ENCODE measurements at places on chromosomes 5 and 9. TPM values are rescaled to one million over a fixed set of nuclear protein-coding genes. Genes with fewer than 3 reads are reported as not detected.

The IL13 gene
- total RNA-seq: not detected

DNA sequence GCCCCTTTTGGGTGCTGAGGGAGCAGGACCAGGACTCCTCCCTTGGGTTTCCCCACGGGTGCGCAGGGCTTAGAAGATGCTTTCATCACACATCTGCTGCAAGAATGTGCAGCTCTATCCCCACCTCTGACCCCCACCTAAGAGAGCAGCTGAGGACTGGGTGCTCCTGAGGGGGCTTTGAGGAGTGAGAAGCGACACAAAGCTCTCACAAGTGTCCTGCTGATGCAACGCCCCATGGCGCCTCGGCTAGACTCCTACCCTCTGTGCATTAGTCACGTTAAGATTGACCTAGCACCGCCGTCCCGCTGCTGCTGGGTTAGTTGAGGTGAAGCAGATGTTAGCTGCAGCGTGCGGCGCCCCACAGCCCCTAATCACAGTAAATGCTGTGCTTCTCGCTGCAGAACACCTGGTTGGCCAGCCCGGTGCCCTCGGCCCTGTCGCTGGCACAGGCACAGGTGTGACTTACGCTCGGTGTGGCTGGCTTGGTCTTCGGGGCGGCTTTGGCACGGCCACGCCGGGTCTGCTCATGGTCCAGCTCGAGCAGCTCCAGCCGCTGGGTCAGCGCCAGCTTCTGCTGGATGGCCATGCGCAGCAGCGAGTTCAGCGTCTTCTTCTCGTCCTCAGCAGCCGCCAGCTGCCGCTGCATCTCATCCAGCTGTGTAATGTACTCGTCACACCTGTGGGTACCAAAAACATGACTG is 45.0 kb upstream of the IPPK start:
- DNase-seq: no peak
- H3K4me3 ChIP-seq: no peak overlapping the region
- no peaks in the 10 kb centered on the region for H3K27me3 ChIP-seq

- H3K4me1 ChIP-seq: peaks cover 14% of the 10 kb centered on the region
- no peak overlapping the region for H3K4me3 ChIP-seq
- no peaks in the 10 kb centered on the region for H3K36me3 ChIP-seq
- no peaks in the 10 kb centered on the region for H3K27me3 ChIP-seq
These were observed 81.4 kb downstream of the USP20 start for GRCh38 chr9:129916707-129917106.

GRCh38 chr9:124473310-124473709 is 23.1 kb downstream of the ADGRD2 start:
- no peak overlapping the region for H3K4me3 ChIP-seq
- no peaks in the 10 kb centered on the region for H3K36me3 ChIP-seq
- no peak overlapping the region for H3K27ac ChIP-seq
- no peak for DNase-seq
- peaks cover 2% of the 10 kb centered on the region for H3K4me1 ChIP-seq

DNA sequence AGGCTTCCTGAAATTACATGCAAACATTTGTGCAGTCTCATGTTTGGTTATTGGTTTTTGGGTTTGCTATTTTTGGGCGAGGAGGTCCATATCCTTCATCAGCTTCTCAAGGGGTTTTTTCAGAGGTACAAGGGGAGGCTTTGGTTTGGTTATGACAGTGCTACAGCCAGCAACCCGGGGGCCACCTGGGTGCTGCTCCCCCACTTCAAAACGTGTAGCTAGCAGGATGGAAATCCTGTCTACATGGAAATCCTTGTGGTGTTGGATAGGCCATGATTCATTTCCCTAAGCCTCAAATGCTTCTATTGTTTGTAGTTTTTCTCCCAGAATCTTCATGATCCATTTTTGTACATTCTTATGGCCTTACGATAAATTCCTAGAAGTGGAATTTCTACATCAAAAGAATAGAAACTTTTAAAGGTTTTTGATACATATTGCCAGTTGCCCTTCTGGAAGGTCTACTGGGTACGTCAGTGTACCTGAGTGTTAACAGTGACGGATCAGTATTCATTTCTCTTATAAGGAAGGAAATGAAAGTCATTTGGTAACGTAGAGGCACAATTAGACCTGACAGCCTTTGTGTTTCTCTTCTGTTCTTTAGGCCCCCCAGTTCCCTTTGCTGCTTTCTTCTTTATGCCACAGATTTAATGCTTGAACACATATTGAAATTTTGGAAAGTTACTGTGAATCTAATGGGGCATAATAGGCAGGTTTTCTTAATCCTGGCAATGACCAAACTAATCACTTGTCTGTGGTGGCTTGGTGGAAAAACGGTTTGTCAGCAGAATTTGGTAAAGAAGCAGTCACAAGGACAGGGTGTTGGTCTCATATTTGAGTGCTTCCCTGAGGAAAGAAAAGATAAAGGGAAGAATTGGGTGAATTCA is 69.7 kb upstream of the ABL1 start:
- no peaks in the 10 kb centered on the region for H3K36me3 ChIP-seq
- H3K4me1 ChIP-seq: peaks cover 20% of the 10 kb centered on the region
- DNase-seq: no peak
- H3K4me3 ChIP-seq: no peak overlapping the region
- no peaks in the 10 kb centered on the region for H3K27me3 ChIP-seq

DNA sequence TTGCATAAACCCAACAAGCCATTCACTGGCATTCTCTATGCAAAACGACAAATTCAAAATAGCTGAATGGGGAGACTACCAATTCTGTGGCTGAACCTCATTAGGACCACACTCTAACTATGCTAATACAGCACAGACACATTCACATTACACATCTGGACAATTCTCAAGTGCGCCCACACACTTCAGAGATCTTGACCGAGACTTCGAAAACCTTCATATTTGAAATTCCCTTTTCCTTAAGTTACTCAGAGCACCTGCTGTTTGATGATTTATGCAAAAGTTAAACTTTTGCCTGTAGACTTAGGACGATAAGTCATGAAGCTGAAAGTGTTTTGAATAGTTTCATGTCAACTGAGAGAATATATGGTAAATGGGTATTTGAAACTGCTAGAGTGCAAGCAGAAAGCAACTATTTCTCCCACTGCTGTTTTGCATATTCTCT is 111.9 kb downstream of the FBN2 start:
- H3K4me3 ChIP-seq: no peak overlapping the region
- H3K36me3 ChIP-seq: no peaks in the 10 kb centered on the region
- no peaks in the 10 kb centered on the region for H3K27me3 ChIP-seq
- DNase-seq: no peak
- H3K27ac ChIP-seq: no peak overlapping the region

GRCh38 chr5:107779437-107779836 is 108.7 kb upstream of the EFNA5 start:
- H3K36me3 ChIP-seq: no peaks in the 10 kb centered on the region
- DNase-seq: no peak
- no peaks in the 10 kb centered on the region for H3K27me3 ChIP-seq
- H3K27ac ChIP-seq: no peak overlapping the region
